IPS-NIHi11 (cell line): ENCODE measurements at places on chromosomes 16 and 17.

GRCh38 chr17:41489531-41489930 is at the start of gene KRT36:
TSS of gene KRT36 (minus strand) at chr17:41489910. CDS start at chr17:41489864, 46 bp downstream.
- no peak for DNase-seq

GRCh38 chr17:33871720-33872540 is 383.2 kb upstream of the CCL2 start:
- no peak for DNase-seq

- no peak for DNase-seq
Observed at GRCh38 chr16:82016964-82017363, 5.7 kb upstream of the SDR42E1 start.

GRCh38 chr16:11560701-11561453 is 25.8 kb downstream of the LITAF start:
- no peak for DNase-seq

GRCh38 chr16:49490321-49490705 is 116.7 kb downstream of the C16orf78 start:
- no peak for DNase-seq

DNA sequence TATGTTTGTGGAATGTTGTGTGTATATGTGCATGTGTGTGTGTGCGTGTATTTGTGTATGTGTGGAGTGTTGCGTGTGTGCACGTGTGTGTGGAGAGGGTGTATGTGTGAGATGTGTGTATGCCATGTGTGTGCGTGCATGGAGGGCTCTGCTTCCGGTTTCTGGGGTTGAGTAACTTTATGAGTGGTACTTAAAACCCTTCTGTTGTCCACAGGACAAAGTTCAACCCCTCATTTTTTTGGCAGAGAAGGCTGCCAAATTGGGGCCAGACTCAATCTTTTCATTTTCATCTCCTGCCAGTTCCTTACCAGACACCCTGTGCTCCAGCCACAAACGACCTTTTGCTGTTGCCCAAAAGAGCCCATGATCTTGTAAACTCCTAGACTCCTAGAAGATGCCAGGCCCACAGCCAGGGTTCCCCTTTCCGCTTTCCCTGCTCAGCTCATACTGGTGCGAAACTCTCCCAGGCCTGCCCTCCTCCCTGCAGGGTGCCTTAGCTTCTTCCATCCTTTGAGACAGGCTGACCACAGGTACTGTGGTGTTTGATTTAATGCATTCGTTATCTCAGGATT is 100.2 kb downstream of the CMIP start:
- no peak for DNase-seq

DNA sequence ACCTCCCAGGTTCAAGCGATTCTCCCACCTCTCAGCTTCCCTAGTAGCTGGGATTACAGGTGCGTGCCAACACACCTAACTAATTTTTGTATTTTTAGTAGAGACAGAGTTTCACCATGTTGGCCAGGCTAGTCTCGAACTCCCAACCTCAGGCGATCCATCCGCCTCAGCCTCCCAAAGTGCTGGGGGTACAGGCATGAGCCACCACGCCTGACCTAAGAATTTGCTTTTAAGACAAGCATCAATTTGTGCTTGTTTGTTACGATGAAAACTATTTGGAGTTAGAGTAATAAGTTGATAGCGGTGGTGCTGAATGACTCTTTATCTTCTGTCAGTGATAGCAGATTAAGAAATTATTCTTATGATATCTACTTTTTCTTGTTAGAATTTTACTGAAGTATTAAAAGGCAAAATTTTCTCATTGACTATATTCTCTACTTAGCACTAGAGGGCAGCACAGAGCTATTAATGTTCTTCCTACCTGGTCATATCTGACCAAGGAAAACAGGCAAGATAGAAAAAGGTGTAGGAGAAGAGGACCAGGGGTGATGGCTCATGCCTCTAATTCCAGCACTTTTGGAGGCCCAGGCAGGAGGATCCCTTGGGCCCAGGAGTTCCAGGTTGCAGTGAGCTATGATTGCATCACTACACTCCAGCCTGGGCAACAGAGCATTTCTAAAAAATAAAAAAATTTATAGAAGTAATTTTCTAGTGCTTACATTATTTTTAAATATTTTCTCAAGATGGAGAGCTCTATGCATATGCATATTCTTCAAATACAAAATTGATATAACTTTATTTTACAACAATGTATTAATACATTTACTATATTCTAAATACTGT is 24.5 kb downstream of the STXBP4 start:
- peak; percentile 35 for DNase-seq

DNA sequence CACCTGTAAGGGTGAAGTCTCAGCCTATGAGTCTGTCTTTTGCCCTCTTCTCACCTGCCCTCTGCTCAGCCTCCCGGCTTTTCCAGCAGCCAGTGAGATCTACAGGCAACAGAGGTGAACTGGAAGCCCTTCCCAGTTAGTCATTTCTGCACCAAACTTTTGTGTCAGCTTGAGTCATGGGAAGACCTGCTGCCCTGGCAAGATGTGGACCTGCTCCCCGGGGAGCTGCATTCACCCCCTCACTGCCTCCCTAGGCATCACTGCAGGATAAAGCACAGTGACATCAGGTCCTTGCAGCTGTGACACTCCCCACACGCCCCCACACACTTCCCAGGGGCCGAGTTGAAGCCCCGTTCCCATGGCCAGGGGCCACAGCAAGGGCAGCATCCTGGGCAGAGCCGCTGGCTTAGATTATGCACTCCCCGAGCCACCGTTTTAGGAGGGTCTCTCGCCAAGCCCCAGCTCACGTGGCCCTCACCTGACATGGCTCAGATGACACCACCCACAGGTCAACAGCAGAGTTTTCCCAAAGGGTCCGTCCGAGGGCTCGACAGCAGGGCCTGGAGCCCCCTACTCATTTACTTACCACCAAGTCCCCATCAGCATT is 6.5 kb upstream of the ABR start:
- DNase-seq, result no peak

GRCh38 chr16:21722771-21723455 is 59.1 kb downstream of the OTOA start:
- no peak for DNase-seq

DNA sequence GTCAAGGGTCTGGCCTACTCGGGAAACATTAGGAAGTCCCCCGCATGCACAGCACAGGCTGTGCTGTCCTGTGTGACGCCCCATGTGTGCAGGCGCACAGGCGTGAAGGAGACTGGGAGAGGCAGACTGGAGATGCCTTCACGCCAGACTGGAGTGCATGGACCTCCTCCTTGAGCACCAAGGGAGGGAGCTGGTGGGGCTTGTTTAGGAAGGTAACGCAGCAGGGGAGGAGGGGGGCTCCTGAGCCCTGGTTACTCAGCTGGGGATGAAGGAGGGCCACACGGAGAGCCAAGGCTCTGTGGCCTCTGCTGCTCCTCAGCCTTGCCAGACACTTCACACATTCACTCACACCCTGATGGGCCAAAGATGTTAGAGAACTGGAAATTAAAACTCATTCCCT is 7.7 kb downstream of the HSDL1 start:
- no peak for DNase-seq

GRCh38 chr17:75592348-75593020 is 4.9 kb downstream of the MYO15B start:
- no peak for DNase-seq

DNA sequence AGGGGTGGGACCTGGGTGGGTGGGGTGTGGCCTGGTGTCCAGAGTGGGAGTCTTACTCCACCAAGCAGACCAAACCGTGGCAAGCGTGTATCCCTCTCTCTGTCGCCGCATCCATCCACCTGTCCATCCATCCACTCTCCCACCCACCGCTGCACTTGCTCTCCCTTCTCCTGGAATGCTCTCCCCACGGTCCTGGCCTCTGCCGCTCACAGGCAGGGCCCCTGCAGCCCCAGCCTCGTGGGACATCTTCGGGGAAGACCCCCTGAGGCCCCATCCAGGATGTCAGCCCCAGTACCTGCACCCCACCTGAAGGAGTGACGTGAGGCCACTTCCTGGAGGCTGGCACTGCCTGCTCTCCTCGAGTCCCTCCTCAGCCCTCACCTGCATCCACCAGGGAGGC is 189.5 kb upstream of the GSE1 start:
- no peak for DNase-seq

DNA sequence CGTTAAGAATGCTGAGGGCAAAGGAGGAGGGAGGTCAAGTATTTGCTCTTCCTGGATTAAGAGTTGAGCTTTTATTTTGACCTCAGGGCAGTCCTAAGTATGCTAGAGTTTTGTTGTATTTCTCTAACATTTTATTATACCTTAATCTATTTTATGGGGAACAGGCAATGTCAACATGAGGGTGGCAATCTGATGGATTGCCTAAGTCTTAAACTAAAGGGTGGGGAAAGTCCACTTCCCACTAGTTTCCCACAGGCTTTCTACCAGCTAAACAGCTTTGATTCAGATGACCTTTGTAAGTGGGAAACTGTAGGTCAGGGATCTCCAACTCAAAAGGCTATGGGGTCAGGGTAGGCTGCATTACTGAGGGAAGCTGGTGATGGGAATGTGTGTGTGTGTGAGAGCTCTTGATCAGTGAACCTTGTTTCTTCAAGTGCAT is 24.9 kb downstream of the HSD17B2 start:
- no peak for DNase-seq

DNA sequence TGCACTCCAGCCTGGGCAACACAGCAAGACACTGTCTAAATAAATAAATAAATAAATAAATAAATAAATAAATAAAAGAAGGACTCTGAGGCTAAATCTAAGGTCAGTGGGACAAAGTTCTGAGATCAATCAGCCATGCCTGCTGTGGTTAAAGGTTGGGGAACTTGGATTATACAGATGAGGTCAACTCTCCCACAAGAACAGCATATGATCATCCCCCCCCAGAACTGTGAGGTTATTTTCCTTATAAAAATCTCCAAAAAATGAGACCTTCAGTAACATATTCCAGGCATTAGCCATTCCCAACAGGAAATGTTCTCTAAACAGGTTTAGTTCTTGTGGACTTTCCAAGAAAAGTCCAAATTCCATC is 90.3 kb downstream of the C16orf95 start:
- no peak for DNase-seq

DNA sequence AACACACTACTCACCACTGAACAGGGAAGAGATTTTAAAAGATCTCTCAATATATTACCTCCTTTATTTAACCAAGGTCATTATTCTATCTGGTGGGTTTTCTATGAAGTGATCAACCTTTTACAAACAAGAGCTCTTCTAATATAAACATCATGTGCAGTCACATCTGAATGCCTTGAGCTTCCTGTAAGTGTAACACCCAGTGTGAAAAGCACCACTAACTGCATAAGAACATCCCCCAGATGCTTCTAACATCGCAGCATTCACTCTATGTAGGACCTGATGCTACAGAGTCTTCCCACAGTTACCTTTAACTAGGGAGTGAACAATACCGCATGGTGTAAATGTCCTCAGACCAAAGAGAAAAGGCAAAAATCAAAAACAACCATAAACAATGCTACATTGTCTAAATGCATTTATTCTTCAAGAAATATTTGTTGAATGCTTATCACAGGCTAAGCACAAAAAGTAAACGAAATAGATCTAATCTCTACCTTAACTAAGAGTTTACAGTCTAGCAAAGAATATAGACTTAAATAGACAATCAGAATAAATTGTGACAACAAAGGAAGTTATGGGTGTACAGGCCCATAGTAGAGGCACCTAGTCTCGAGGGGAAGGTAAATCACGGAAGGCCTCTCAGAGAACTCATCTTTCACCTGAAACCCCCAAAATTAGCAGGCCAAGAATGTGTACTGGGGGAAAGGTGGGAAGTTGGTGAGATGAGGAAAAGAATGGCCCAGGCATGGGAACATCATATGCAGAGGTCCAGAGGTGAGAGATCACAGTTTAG is 16.2 kb downstream of the SKAP1 start:
- DNase-seq, result no peak

- DNase-seq, result no peak
Observed at GRCh38 chr16:52817696-52818095, 235.0 kb downstream of the CHD9NB start.

- no peak for DNase-seq
Observed at GRCh38 chr17:77329741-77330531, 189.2 kb downstream of the SEC14L1 start.

GRCh38 chr17:36602924-36603384 is 1.6 kb downstream of the MRM1 start:
- peak; percentile 72 for DNase-seq
